ENCODE measurements at places on chromosomes 12 and 14. TPM values are rescaled to one million over a fixed set of nuclear protein-coding genes. Genes with fewer than 3 reads are reported as not detected.

SGPP1 gene
- 36.9 TPM for total RNA-seq

REM2 gene
- total RNA-seq: not detected

GPR84 gene
- not detected for total RNA-seq

STON2 gene
- total RNA-seq: 21.6 TPM

MEG3 gene
- 177 TPM for total RNA-seq

GALNT6 gene
- total RNA-seq: 1.0 TPM

LHX5 gene
- total RNA-seq: not detected

RERG gene
- total RNA-seq: 34.5 TPM

TAS2R10 gene
- total RNA-seq: 0.59 TPM

MYF6 gene
- not detected for total RNA-seq

- no peak for DNase-seq
These were observed 112.8 kb downstream of the NAV3 start for GRCh38 chr12:77943466-77943865.

GRCh38 chr12:103997286-103997900 is 31.7 kb downstream of the TDG start:
- no peak for DNase-seq

DNA sequence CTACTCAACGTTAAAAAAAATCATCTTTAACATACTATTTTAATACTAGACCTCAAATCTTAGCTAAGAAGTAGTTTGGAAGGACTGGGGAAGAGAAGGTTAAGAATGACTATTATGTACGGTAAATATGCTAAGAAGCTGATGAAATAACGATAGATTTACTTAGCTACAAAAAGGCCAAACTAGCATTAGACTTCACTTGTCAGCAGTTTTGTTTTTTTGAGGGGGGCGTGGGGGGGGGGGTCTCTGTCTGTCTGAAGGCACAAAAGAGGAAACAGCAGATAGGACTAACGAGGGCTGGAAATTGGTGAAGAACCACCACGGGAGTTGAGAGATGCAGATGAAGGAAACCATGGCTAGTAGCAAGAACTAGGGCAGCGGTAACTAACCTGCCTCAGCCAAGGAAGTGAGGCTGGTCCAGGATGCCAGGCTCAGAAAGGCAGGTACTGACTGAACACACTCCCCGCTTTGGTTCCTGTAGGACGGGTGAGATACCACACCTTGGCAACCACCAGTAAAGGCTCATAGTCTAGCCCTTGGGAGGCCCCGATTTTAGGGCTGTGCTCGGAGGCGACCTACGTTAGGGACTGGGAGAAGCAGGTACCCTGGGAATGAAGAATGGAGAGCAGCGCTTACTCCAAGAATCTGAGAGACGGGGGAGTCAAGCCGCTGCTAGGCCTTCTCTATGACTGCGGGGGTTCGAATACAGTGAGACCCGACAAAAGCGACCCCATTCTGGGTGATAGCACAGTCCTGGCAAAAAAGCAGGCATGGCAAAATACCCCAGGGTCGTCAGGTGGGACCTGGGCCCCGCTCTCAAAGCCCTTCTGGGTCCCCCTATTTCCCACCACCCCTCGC is 675 bp downstream of the NEDD8 start:
- no peak for DNase-seq

GRCh38 chr12:42716491-42716891 is 126.9 kb upstream of the PRICKLE1 start:
- DNase-seq: no peak

DNA sequence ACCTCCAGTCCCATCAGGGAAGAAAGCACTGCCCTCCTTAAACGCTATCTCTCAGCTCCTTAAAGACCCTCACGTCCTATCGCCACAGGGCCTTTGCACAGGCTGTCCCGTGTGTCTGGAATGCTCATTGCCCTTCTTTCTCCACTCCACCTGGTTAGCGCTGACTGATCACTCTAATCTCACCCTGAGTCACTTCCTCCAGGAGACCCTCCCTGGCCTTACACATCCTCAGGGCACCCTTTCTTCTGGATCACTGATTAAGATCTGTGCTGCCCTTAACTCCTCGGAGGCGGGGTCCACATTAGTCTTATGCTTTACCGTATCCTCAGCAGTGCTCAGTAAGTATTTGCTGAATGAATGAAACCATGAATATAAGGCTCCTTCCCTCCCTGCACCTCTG is 94.7 kb downstream of the SYNE3 start:
- no peak for DNase-seq

DNA sequence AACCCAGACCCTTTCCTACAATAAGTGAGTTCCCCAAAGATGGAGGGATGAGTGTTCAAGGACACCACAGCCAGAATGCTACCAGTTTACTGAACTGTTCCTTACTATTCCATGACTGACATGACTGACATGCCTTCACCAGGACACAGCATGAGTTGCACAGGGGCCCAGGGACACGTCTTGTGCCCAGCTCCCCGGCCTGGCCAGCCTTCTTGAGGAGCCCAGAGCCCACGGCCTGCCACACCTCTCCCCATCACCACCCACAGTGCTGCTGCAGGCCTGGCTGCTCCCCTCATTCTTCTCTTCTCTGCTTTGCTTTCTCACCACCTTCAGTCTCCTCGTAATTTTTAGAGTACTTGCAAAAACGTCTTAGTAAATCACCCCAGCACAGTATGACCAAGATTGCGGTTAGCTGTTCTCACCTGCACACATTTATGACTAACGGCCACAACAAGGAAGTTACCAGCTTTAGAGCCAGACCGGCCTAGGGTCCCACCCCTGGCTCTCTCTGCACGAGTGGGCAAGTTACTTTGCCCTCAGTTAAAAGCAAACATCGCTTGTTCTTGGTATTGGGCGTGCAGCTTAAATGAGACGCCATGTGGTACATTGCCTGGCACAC is 18.5 kb downstream of the PPP2R5E start:
- no peak for DNase-seq

DNA sequence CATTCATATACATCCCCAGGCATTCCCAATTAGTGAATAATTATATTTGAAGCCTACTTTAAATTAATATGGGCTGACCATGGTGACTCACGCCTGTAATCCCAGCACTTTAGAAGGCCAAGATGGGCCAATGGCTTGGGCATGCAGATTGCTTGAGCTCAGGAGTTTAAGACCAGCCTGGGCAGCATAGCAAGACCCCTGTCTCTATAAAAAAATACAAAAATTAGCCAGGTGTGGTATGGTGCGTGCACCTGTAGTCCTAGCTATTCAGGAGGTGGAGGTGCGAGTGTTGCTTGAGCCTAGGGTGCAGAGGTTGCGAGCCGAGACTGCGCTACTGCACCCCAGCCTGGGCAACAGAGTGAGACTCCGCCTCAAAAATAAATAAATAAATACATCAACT is 7.6 kb upstream of the ARID2 start:
- no peak for DNase-seq

DNA sequence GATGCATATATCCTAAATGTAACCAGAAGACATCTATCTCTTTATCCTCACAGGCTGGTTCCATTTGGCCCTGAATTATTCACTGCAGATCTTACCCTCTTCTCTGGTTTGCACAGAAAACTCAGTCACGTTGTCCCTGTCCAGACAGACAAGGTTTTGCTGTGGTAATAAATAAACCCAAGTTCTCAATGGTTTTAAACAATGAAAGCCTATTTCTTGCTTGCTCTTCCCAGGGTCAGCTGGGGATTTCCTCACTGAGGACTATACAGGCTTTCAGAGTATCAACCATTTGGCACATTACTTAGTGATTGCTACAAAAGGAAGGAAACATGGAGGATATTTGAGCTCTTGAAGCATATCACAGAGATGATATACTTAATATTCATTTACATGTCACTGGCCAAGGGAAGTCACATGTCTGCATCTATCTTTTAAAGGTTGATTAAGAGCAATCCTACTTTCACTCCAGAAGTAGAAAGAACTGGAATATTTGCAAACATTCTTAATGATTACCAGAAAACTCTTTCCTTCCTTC is 24.4 kb upstream of the E2F7 start:
- no peak for DNase-seq

DNA sequence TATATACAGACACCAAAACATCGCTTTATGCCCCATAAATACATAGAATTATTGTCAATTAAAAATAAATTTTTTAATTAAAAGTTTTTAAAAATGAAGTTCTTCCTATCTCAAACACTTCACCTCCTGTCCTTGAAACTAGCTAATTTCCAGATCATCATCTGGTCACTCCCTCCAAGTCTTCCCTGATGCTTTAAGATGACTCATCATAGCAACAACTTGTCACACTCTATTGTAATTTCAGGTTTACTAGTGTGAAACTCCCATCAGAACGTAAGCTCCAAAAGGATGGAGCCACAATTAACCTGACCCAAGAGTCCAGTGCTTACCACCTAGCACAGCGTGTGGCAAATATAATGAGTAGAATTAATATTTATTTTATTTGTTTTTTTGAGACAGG is 16.3 kb downstream of the GXYLT1 start:
- DNase-seq: no peak

DNA sequence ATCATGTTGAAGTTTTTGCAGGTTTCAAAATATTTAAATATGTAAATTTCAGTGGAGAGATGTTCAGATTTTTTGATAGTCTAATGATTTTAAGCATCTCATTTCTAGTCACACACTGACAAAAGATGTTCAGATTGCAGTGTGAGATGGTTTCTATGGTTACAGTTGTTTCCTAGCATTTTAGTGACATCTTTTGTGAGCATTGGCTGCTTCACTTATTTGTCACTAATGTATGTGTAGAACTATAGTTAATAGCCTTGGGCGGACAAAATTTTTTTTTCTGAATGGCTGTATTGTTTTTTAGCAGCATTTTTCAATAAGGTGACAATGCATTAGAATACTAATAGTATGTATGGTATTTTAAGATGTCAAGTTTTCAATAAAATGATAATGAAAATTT is 315.6 kb upstream of the PRKD1 start:
- DNase-seq: no peak

DNA sequence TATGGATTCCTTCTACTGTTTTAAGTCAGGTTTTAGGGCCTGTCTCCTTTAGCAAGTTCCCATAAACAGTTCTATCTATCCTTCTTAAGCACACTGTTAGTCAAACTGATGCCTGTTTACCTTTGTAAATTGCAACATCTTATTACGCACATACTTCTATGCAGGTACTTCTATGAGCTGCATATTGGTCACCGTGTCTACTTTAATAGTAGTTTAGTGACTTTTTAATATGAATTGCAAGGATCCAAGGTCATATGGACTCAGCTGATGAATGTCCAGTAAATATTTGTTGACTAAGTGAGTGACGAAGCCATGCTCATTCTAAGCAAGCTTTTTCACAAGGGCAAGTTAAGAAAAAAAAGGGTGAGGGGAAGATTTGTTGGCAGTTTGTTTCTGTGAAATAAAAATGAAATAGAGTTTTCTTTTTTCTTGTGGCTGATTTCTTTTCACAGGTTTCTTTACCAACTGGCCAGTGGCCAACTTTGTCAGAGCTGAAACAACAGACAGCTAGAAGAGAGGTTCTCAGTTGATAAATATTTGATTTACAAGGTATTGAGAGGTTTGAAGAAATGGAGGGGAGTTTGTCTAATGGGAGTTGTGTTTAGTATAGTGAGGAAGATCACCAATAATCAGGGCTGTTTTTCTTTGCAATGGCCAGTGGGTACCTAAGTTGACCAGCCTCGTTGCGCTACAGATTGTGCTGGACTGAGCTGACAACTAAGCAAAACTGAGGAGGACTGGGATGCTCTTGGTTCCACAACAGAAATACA is 141.1 kb downstream of the SLC15A5 start:
- no peak for DNase-seq
